ENCODE measurements at places on chromosomes 7 and 10. TPM values are rescaled to one million over a fixed set of nuclear protein-coding genes. Genes with fewer than 3 reads are reported as not detected.

The CDNF gene
- polyA plus RNA-seq, result 2.7 TPM

- DNase-seq, result no peak
These were observed 55.7 kb upstream of the IL6 start for GRCh38 chr7:22671177-22671879.

DNA sequence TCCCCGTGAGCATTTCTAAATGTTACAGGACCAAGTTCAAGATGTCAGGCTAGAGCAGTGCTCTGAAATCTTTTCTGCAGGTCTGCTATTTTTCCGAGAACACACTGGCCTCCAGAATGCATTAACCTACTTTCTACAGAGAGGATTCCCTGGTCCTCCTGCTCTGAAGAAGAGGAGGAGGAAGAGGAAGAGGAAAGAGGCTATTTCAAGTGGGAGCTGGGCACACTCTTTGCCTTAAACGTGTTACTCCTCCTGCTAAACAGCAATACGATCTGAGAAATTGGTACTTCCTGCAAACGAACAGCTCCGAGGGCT lies 157.4 kb downstream of the FRMD4A start:
- DNase-seq, result no peak

- DNase-seq, result no peak
These were observed 382.7 kb downstream of the RPS24 start for GRCh38 chr10:78416031-78417011.

- no peak for DNase-seq
These were observed 687.8 kb downstream of the IPMK start for GRCh38 chr10:57579926-57580325.

The HIPK2 gene
- 81.5 TPM for polyA plus RNA-seq

GRCh38 chr7:25968205-25968993 lies 183.6 kb upstream of the NFE2L3 start:
- no peak for DNase-seq

GRCh38 chr10:76298329-76298728 lies 866.9 kb downstream of the LRMDA start:
- DNase-seq, result no peak

- DNase-seq, result no peak
These were observed 343.1 kb downstream of the PHTF2 start for GRCh38 chr7:78141522-78142281.

DNA sequence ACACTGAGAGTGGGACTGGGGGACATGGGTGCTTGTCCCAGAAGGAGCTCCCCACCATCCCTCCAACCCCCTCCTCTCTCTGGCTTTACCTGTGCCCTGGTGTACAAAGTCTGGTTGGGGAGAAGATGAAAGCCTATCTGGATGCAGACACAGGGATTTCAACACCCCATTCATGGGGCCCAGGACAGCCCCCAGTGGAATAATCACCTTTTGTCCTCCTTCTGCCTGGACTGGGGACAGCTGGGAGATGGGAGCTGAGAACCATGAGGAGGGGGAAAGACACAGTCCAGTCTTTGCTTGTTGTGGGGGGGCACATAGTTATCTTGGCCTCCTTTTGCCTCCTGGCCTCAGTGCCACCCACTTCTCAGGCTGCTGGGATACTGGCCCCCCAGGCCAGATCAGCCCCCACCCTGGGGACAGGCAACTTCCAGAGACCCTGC lies 1.4 kb downstream of the SSC4D start:
- no peak for DNase-seq

The DNAJC12 gene
- polyA plus RNA-seq, result 12.3 TPM

All from right renal cortex interstitium (tissue), 3 donors.